ENCODE measurements at places on chromosomes 5 and 9. TPM values are rescaled to one million over a fixed set of nuclear protein-coding genes. Genes with fewer than 3 reads are reported as not detected.

ITGA1 gene
- total RNA-seq: 1.2 TPM

MYORG gene
- total RNA-seq: 4.3 TPM

MARCOL gene
- total RNA-seq: not detected

IL3 gene
- not detected for total RNA-seq

CDH18 gene
- total RNA-seq: not detected

SLC24A2 gene
- not detected for total RNA-seq

FIBCD1 gene
- 10.7 TPM for total RNA-seq

LRRC70 gene
- 0.11 TPM for total RNA-seq

SH3RF2 gene
- 3.2 TPM for total RNA-seq

IL4 gene
- total RNA-seq: not detected

KIF3A gene
- total RNA-seq: 10.0 TPM

OTP gene
- 0.19 TPM for total RNA-seq

SLC6A19 gene
- total RNA-seq: not detected

PTGDS gene
- total RNA-seq: 0.59 TPM

DNAH5 gene
- 1.4 TPM for total RNA-seq

SLC2A6 gene
- 24.2 TPM for total RNA-seq

NKD2 gene
- 11.8 TPM for total RNA-seq

CERCAM gene
- 41.3 TPM for total RNA-seq

IL5 gene
- total RNA-seq: not detected

PCDHB9 gene
- total RNA-seq: 0.03 TPM

ELOVL7 gene
- total RNA-seq: 10.9 TPM

CFAP77 gene
- total RNA-seq: not detected

ABCA1 gene
- total RNA-seq: 6.5 TPM

MCIDAS gene
- 3.1 TPM for total RNA-seq

GPR151 gene
- not detected for total RNA-seq

PALM2AKAP2 gene
- 0.49 TPM for total RNA-seq

FBXO4 gene
- total RNA-seq: 8.6 TPM

GCNT1 gene
- total RNA-seq: 2.9 TPM

PLAC8L1 gene
- total RNA-seq: not detected

ADAM19 gene
- 13.9 TPM for total RNA-seq

KIF12 gene
- 2.0 TPM for total RNA-seq

AQP3 gene
- 22.9 TPM for total RNA-seq

NOTCH1 gene
- 7.0 TPM for total RNA-seq

IFNK gene
- not detected for total RNA-seq

SLCO6A1 gene
- not detected for total RNA-seq

FCN2 gene
- not detected for total RNA-seq
